IMR-90 (cell line): ENCODE measurements at places on chromosomes 12 and 14. TPM values are rescaled to one million over a fixed set of nuclear protein-coding genes. Genes with fewer than 3 reads are reported as not detected.
A peak's percentile ranks its signal among the peaks of the same experiment; 100 is the strongest.

DNA sequence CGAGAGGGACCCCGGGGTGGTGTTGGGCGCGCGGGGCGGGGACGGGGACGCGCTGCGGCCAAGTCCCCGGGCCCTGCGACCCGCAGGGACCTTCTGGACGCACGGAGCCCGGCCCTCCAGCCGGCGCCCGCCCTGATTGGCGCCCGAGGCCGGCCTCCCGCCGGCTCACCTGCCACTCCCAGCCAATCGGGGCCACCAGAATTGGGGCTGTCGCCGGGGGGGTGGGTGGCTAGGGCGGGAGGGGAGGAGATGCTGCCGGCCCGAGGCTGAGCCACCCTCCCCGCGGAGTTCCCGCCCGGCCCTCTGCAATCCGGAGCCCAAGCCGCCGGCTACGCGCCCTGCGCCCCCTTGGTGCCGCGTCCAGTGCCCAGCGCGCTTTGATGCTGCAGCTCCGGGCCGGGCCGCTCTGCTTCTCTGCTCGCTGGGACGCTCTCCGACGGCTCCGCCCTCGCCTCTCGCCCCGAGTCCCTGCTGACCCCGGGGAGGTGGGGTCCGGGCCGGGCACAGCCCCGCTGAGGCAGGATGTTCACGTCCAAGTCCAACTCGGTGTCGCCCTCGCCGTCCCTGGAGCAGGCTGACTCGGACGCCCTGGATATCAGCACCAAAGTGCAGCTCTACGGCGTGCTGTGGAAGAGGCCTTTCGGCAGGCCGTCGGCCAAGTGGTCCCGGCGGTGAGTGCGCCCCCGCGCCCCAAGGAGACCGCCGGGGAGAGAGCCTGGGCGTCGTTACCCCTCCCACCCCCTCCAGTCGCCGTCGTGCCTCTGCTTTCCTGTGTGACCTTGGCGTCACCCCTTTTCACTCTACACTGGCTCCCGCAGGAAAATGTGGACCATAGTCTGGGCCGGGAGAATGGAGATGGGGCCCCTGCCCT, at the start of gene PLEKHD1:
Gene PLEKHD1, plus strand, starts transcription at position 285 of the 871 bp plus-strand sequence. Its CDS starts 238 bp downstream, at position 523.
- H3K4me1 ChIP-seq, result peaks cover 3% of the 10 kb centered on the region; the same call in 1 of the 2 replicates
- H3K27ac ChIP-seq, result no peak within 1 kb of the TSS
- no peaks in the 10 kb centered on the region for H3K36me3 ChIP-seq
- H3K27me3 ChIP-seq, result peaks cover 86% of the 10 kb centered on the region
- H3K4me3 ChIP-seq, result no peak within 1 kb of the TSS

- H3K4me3 ChIP-seq, result peak overlapping the region; percentile 55
- H3K4me1 ChIP-seq, result peaks cover 1% of the 10 kb centered on the region; the same call in 1 of the 2 replicates
- peak; percentile 48 for DNase-seq
- peak overlapping the region; percentile 69 for H3K27ac ChIP-seq
- H3K36me3 ChIP-seq, result no peaks in the 10 kb centered on the region
Measured at GRCh38 chr12:3885277-3886094, 12.3 kb upstream of the PARP11 start.

The PCK2 gene
- 11.1 and 13.4 TPM in 2 replicates for total RNA-seq

The RBM25 gene
- total RNA-seq, result 32.3 and 46.1 TPM in 2 replicates

The AGAP2 gene
- total RNA-seq, result 0.18 and 0.28 TPM in 2 replicates

The CCDC197 gene
- total RNA-seq, result not detected in 2 replicates

DNA sequence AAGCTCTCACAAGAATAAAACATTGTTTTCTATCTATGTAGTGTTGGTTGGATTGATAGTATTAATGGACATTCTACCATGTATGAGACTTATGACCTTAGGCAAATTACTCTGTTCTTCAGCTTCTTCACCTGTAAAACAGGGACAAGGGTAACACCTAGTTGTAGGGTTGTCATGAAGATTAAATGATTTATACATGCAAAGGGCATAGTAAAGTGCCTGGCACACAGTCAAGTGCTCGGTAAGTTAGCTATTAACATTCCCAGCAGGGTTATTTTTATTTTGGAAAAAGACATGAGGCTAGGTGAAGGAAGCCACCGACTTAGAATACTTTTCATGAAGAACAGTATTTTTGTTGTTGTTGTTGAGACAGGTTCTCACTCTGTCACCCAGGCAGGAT, 71.2 kb upstream of the PLXNC1 start:
- peaks cover 4% of the 10 kb centered on the region; the same call in 1 of the 2 replicates for H3K4me1 ChIP-seq
- no peaks in the 10 kb centered on the region for H3K36me3 ChIP-seq
- H3K27me3 ChIP-seq, result no peaks in the 10 kb centered on the region
- H3K4me3 ChIP-seq, result no peak overlapping the region
- H3K27ac ChIP-seq, result no peak overlapping the region

The SLCO1A2 gene
- total RNA-seq, result not detected in 2 replicates

The SLC10A1 gene
- total RNA-seq, result not detected in 2 replicates

GRCh38 chr14:55547650-55548315, 32.2 kb upstream of the KTN1 start:
- no peak overlapping the region for H3K4me3 ChIP-seq
- no peaks in the 10 kb centered on the region for H3K36me3 ChIP-seq
- H3K27ac ChIP-seq, result no peak overlapping the region
- no peaks in the 10 kb centered on the region for H3K4me1 ChIP-seq
- H3K27me3 ChIP-seq, result no peaks in the 10 kb centered on the region
- DNase-seq, result no peak

GRCh38 chr12:77924703-77925102, 94.0 kb downstream of the NAV3 start:
- H3K4me1 ChIP-seq, result no peaks in the 10 kb centered on the region
- H3K27me3 ChIP-seq, result no peaks in the 10 kb centered on the region; the same call in 1 of the 2 replicates
- H3K4me3 ChIP-seq, result no peak overlapping the region
- H3K36me3 ChIP-seq, result no peaks in the 10 kb centered on the region
- H3K27ac ChIP-seq, result no peak overlapping the region

The ACACB gene
- 1.1 and 2.0 TPM in 2 replicates for total RNA-seq

- H3K27me3 ChIP-seq, result no peaks in the 10 kb centered on the region
- peaks cover 9% of the 10 kb centered on the region for H3K4me1 ChIP-seq
- H3K4me3 ChIP-seq, result no peak overlapping the region
- no peaks in the 10 kb centered on the region; the same call in 1 of the 2 replicates for H3K36me3 ChIP-seq
Measured at GRCh38 chr12:88553941-88554658, 26.2 kb downstream of the KITLG start.

DNA sequence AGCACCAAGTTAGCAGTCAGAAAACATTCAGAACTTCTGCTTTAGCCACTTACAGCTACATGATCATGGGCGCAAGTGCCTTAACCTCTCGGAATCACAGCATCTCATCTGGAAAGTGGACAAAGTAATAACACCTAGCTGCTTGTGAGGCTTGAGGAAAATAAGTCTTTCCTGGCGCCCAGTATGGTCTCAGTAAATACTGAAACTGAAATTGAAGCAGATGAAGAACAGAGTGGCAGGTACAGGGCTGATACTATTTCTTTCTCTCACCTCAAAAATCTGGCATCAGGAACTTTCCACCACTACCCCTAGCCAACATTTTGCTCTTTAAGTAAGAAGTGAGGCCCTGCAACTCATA, 129.7 kb upstream of the FUT8 start:
- H3K27ac ChIP-seq, result no peak overlapping the region
- no peak overlapping the region for H3K4me3 ChIP-seq
- H3K4me1 ChIP-seq, result peaks cover 7% of the 10 kb centered on the region
- no peak for DNase-seq
- H3K36me3 ChIP-seq, result no peaks in the 10 kb centered on the region

GRCh38 chr12:66744956-66745383, 66.1 kb upstream of the GRIP1 start:
- H3K4me3 ChIP-seq, result no peak overlapping the region
- H3K36me3 ChIP-seq, result no peaks in the 10 kb centered on the region
- H3K27me3 ChIP-seq, result no peaks in the 10 kb centered on the region
- no peak overlapping the region for H3K27ac ChIP-seq

GRCh38 chr14:99564256-99564925, 39.6 kb downstream of the CCDC85C start:
- no peaks in the 10 kb centered on the region for H3K27me3 ChIP-seq
- H3K4me1 ChIP-seq, result peaks cover 45% of the 10 kb centered on the region
- H3K36me3 ChIP-seq, result no peaks in the 10 kb centered on the region
- DNase-seq, result peak; percentile 81
- no peak overlapping the region for H3K4me3 ChIP-seq

The FAM90A1 gene
- total RNA-seq, result under 0.01 TPM in 1 of 2 replicates, not detected in the other

GRCh38 chr12:503111-503761, 43.5 kb downstream of the B4GALNT3 start:
- H3K27me3 ChIP-seq, result peaks cover 69% of the 10 kb centered on the region
- H3K4me3 ChIP-seq, result no peak overlapping the region
- no peak overlapping the region for H3K27ac ChIP-seq
- no peak for DNase-seq

- no peaks in the 10 kb centered on the region for H3K36me3 ChIP-seq
- H3K4me3 ChIP-seq, result no peak overlapping the region
- no peaks in the 10 kb centered on the region for H3K27me3 ChIP-seq
- peaks cover 2% of the 10 kb centered on the region; the same call in 1 of the 2 replicates for H3K4me1 ChIP-seq
Measured at GRCh38 chr12:12608557-12608957, 3.1 kb upstream of the CREBL2 start.

DNA sequence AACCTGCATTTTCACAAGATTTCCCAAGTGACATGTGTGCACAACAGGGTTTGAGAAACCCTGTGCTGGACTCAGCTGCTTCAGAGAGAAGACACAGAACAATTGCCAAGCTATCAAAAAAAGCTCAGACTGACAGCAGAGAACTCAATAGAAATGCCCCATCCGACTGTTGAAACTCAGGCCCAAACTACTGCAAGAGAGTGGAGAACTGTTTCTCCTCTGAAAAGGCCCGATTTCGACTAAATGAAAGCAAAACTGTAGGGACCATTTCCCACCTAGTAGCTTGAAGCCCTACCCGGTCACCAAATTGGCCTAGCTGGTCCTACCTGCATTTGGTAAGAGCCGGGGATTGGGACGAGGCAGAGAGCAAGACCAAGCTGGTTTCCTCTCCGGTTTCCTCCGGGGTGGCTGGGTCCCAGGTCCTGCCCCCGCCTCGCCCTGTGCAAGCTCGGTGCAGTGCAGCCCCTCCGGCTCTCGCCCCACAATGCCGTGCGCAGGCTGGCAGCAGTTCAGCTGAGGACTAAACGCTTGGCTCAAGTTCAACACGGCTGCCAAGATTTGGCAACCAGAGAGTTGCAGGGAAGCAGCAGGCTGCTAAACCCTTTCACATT, 1180.6 kb downstream of the VRK1 start:
- H3K4me1 ChIP-seq, result no peaks in the 10 kb centered on the region
- H3K27ac ChIP-seq, result no peak overlapping the region
- no peaks in the 10 kb centered on the region for H3K36me3 ChIP-seq
- no peak overlapping the region for H3K4me3 ChIP-seq
- no peaks in the 10 kb centered on the region for H3K27me3 ChIP-seq
- DNase-seq, result no peak
